HT1080 (cell line): ENCODE measurements at places on chromosomes 5 and 9.

DNA sequence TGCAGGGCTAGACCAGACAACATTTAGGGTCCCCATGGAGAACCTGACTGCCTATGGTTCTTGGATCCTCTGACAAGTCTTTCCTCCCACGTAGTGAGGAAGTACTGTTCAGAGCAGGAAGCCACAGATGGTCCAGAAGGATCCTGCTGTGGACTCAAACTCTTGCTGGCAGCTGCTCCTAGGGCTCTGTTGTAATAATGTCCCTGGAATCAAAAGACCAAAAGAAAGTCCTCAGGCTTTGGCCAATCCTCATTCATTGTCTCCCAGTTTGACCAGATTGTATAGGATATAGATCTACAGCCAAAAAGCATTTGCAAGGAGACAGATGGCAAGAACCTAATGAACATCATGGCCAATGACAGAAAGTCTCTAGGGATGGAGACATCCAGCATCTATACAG, 53.9 kb downstream of the SEMA6A start:
- DNase-seq: no peak

DNA sequence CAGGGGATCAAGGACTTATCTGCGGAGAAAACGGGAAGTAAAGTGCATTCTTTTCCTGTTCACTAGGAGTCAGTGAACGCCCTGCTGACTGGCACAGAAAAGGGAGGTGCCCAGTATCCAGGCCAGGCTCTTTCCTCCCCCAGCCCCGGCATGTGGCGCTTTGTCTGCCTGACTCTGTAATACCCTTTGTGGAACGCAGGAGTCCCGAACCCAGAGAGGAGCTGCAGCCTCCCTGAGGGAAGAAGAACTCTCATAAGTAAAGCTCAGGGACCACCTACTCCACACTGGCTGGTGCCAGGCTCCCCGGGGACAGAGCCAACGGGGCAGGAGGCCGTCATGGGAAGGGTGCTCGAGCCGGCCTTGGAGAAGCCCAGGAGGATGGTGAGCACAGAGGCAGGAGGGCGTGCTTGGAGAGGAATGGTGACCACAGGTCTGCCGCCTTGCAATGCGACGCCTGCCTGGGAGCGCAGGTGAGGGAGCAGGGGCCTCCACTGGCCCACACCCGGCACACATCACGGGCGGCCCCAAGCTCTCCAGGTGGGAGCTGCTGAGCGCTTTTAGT, 31.5 kb downstream of the VAV2 start:
- no peak for DNase-seq

DNA sequence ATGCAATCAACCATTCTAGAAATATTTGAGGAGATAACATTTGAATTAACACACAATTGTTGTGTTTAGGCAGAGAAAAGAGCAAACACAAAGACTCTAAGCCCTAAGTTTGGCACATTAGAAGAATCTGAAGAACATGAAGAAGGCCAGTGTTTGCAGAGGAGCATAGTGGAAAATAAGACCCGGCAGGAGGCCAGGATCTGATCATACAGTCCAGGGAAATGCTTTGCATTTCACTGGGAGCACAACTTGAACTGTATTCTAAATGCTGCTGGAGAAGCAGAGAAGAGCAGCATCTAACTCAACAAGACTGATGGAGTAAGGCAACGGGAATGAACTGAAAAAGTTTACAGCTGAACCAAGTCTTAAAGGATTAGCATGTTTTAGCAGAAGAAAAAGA, 463.4 kb downstream of the ZNF608 start:
- no peak for DNase-seq

- no peak for DNase-seq
Observed at GRCh38 chr9:82320566-82320965, 332.0 kb downstream of the SPATA31D1 start.

DNA sequence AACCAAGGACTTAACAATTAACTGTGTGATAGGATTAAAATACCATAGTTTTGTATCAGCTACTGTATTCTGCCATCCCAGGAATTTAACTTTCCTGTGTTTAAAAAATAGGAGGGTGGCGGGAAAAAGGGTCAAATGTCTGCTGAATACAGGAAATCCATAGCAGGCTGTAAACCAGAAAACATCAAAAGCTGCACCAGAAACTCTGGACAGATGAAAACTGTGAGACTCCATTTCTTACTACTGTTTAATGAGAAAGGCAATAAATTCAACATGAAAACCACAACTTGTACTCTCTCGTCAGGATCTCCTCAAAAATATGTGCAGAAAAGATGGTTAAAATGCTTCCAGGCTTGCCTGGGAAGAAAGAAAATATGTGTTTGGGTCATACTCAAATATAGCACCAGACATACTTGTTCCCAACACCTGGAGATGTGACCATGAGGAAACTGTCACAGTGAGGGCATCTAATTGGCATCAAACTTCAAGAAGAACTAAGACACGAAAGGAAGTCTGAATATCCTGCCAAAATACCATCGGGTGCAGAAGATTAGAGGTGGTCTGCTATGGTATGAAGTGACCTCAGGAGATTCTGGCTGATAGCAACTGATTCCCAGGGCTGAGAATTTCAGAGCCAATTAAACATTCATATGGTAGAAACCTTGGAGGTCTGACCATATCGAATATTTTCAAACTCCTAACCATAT, 164.7 kb upstream of the TARS1 start:
- no peak for DNase-seq

DNA sequence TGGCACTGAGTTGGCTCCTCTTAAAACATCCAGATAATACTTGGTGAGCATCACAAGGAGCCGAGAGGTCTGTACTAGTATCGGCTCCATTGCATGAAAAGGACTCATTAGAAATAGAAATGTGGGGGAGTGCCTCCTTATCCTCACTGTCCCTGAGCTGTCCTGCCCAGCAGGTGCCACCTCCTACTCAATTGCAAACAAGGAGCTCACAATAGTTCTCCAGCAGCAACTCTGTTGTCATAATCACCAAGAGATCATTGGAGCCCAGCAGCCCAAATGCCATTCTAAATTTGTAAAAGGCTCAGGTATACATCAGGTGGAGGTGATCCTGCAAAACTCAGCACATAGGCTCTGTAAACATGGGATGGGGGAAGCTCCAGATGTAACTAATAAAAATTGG, 99.1 kb downstream of the PLK2 start:
- DNase-seq: no peak

GRCh38 chr5:119036101-119036762, 34.7 kb upstream of the DMXL1 start:
- peak; percentile 77 for DNase-seq

DNA sequence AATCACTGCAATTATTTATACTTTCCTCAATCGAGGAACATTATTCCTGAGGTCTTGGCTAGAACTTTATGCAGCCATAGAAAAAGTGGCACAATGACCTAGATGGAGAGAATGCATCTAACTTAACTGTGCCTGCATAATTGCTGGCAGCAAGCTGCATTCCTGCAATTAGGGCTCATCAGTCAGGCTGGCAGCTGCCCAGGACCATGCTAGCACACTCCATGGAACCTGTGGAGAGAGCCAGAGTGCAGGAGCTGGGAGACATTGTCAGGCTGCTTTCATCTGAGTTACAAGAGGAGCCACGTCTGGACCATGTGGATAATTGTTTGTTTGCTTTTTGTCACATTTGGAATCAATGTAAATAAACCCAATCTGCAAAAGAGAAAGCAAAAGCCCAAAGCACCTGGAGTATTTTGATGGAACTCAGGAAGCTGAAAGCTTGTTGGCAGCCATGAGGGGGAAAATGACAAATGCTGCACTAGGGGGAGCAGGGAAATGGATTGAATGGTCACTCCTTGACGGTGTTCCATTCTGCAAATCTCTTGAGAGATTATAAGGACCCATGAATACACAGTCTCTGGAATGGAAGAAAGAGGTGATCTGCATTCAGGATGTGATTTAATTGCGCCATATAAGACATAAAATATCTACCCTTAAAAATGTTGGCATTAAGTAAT, 839.9 kb downstream of the MAT2B start:
- peak; percentile 56 for DNase-seq
